ENCODE measurements at places on chromosomes 3 and 15. TPM values are rescaled to one million over a fixed set of nuclear protein-coding genes. Genes with fewer than 3 reads are reported as not detected.

- DNase-seq, result no peak
Observed at GRCh38 chr3:196641333-196642054, 2.0 kb downstream of the NRROS start.

DNA sequence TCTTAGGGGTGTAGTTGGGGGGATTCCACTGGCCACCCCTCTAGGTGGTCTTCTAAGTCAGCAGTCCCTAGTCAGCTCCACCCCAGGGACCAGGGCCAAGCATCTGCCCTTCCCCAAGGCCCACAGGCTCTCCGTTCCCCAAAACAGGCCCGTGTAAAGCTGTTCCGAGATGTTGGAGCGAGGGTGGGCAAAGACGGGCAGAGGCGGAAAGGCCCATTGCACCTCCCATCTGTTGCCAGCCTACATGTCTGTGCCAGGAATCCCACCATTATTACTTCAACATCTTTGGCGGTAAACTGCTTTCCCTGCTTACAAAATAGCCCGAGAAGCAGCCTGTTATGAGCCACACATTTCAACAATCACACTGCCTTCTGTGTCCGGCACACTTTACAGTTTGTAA lies 1.9 kb upstream of the ATP2B2 start:
- no peak for DNase-seq

The IGDCC3 gene
- 0.11 TPM for polyA plus RNA-seq

DNA sequence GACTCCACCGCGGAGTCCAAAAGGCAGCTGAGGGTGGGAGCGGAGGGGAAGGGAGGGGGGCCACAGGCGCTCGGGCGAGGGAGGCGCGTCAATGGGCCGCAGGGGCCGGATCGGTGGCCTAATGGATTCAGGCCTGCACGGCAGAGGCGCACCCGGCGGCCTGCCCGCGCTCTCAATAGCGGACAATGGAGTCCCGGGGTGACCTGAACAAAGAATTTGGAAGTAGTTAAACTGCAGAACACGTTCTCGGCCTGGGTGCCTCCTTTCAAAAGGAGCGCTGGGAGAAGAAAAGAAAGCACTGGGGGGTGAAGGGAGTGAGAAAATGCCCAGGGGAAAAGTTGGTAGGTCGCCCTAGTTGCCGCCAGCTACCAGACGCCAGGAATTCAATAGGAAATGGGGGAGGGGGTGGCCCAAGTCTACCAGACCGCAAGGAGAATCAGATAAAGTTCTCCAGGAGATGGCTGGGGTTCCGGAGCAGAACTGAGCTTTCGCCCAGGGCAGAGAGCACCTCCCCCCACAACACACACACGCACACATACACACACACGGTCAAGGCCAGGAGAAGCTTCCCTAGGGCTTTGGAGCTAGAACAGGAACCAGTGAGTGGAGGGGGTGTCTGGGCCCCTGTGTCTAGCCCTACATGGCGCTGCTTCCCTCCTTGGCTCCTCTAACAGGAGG lies 25.8 kb upstream of the POLG start:
- no peak for DNase-seq

DNA sequence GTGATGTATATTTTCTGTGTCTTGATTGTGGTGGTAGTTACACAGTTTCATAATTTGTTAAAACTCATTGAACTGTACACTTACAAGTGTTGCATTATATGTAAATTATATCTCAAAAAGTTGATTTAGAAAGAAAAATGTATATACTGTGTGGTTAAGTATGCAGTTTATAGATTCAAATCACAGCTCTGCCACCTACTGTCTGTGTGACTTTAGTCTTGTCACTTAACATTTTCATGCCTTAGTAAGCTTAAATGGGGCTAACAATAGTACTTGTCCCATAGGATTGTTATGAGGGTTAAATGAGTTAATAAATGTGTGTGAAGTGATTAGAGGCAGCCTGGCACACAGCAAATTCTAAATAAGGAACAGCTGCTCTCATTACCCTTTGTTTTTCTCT lies 120.9 kb upstream of the P2RY1 start:
- no peak for DNase-seq

- DNase-seq, result no peak
Observed at GRCh38 chr15:51801391-51801835, 28.0 kb upstream of the TMOD3 start.

DNA sequence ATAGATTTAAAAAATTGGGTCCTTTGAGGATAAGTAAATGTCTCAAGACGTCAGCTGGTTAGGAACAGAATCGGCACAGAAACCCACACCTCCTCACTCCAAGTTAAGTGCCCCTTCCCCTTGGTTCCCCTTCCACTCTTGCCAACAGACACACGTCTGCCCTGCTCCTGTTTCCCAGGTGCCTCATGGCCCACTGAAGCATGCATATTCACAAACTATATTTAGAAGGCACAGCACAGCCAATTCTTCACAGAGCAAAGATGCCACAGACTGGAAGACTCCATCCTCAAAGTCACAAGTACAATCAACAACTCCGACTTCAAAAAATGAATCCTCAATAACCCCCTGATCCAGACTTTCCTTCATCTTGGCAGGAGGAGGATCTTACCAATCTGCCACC lies 295.4 kb upstream of the NR2F2 start:
- DNase-seq, result no peak

GRCh38 chr15:45364271-45364670 lies 14.1 kb downstream of the GATM start:
- no peak for DNase-seq

The CDCP1 gene
- 17.8 TPM for polyA plus RNA-seq

The PSTPIP1 gene
- 0.30 TPM for polyA plus RNA-seq
